ENCODE measurements at places on chromosomes 4 and X. TPM values are rescaled to one million over a fixed set of nuclear protein-coding genes. Genes with fewer than 3 reads are reported as not detected.

DNA sequence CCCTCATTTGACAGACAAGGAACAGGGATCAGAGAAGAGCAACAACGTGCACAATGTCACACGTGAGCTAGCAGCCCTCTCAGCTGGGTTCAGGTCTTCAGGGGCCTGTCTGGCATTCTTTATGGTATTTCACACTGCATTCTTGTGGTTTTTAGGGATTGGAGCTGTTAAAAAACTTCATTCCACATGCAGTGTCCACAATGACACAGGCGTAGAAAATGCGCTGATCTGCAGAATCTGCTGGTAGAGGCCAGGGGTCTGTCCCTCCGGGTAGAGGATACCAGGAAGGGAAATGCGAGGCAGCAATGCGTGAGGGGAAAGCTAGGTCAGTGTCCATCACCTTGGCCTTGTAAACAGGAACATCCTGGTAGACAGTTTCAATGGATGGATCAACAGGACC lies 36.6 kb downstream of the MAP7D3 start:
- no peak overlapping the region for H3K4me3 ChIP-seq
- peak overlapping the region; percentile 26 for H3K27ac ChIP-seq
- no peaks in the 10 kb centered on the region for H3K27me3 ChIP-seq
- no peaks in the 10 kb centered on the region for H3K36me3 ChIP-seq
- DNase-seq = no peak

- H3K4me3 ChIP-seq = no peak overlapping the region
- no peak overlapping the region for H3K27ac ChIP-seq
- H3K36me3 ChIP-seq = no peaks in the 10 kb centered on the region
- no peaks in the 10 kb centered on the region for H3K4me1 ChIP-seq
- no peak for DNase-seq
These were observed 12.1 kb downstream of the PABPC4L start for GRCh38 chr4:134189480-134189879.

DNA sequence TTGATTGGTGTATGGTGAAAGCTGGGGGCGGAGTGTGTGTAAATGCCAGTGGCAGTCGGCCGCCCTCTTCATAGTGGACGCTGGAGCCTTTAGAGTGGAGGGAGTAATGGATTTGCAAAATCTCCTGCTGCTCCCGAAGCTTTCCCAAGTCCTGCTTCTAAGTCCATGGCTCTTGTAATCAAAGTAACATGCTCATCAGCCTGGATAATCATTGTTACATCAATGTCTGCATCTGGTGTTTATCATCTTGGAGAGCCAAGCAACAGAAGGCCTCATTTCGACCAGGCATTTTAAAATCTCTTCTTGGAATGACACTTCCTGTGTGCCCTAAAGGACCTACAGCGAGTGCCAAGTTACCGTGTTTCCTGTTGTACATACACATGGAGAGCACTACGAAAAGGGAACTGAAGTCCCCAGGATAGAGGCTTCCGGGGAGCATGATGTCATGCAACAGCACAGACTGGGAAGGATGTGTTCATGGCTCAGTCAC lies 32.2 kb downstream of the UNC5C start:
- no peaks in the 10 kb centered on the region for H3K27me3 ChIP-seq
- no peak overlapping the region for H3K27ac ChIP-seq
- no peaks in the 10 kb centered on the region for H3K4me1 ChIP-seq
- H3K36me3 ChIP-seq = no peaks in the 10 kb centered on the region
- H3K4me3 ChIP-seq = no peak overlapping the region

Gene STAP1
- 0.90 TPM for total RNA-seq

DNA sequence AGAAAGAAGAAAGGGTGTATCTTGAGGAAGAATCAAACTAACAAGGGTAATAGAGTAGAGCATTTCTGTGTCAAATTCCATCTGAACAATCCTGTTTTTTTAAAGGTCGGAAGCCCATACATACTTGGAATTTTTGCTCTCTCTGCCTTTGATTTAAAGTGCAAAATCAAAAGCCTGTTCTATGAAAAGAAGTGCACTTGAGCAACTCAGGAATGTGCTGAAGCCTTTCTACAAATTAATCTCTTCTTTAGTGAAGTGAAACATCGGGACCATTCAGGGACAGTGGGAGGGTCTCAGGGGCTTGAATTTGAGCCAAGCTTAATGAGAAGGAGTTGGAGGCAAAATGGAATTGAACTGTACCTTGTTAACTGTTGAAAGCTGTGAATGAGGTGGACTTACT lies 1008.5 kb upstream of the LCORL start:
- no peaks in the 10 kb centered on the region for H3K4me1 ChIP-seq
- no peak overlapping the region for H3K27ac ChIP-seq
- no peaks in the 10 kb centered on the region for H3K36me3 ChIP-seq
- H3K27me3 ChIP-seq = no peaks in the 10 kb centered on the region

Gene TRIM60
- not detected for total RNA-seq

DNA sequence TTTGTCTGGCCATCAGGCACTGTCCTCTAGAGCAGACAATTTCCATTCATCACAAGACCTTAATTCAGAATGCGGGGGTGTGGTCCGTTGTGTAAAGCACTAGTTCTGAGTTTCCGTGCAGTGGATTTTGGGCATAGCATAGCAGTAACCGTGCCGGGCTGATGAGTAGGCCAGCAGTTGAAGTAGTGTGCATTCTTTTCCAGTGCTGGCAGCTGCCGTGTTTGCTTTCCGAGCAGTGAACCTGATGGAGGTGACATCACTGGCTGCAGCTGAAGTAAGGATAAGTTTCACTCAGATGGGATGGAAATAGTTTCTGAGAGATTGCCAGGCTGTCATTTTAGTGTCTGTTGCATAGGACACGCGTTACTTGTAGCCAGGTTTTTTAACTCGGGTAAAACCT lies 107.0 kb upstream of the STIM2 start:
- H3K36me3 ChIP-seq = no peaks in the 10 kb centered on the region
- H3K4me1 ChIP-seq = no peaks in the 10 kb centered on the region
- no peak overlapping the region for H3K27ac ChIP-seq
- H3K4me3 ChIP-seq = no peak overlapping the region
- no peak for DNase-seq
- no peaks in the 10 kb centered on the region for H3K27me3 ChIP-seq

Gene TKTL2
- 0.07 TPM for total RNA-seq

GRCh38 chr4:47876310-47876709 lies 38.1 kb downstream of the NFXL1 start:
- H3K4me1 ChIP-seq = no peaks in the 10 kb centered on the region
- H3K27ac ChIP-seq = no peak overlapping the region
- no peak overlapping the region for H3K4me3 ChIP-seq

DNA sequence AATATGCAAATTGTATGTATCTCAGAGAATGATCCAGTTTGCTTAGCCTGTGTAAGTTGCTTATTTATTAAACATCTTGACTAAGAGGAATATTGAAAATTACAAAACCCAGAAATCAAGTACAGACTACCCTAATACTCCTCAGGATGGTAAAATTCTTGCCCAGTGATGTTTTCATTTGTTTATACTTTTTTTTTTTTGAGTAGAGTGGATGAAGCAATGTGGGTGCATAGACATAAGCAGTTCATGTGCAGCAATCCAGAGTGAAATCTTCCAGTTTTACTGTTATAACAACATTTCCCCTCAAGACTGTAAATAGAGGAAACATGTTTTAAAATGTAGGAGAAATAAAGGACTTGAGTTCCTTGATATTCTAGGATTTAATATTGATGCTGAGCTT lies 4.7 kb downstream of the GLRB start:
- DNase-seq = no peak
- no peaks in the 10 kb centered on the region for H3K36me3 ChIP-seq
- no peaks in the 10 kb centered on the region for H3K4me1 ChIP-seq
- H3K4me3 ChIP-seq = no peak overlapping the region
- H3K27ac ChIP-seq = no peak overlapping the region

- no peak overlapping the region for H3K27ac ChIP-seq
- H3K36me3 ChIP-seq = no peaks in the 10 kb centered on the region
- no peaks in the 10 kb centered on the region for H3K27me3 ChIP-seq
- H3K4me1 ChIP-seq = no peaks in the 10 kb centered on the region
- DNase-seq = no peak
These were observed 53.7 kb upstream of the PRRG3 start for GRCh38 chrX:151641564-151641963.

Gene FATE1
- total RNA-seq = not detected

Gene FAAH2
- 4.8 TPM for total RNA-seq

DNA sequence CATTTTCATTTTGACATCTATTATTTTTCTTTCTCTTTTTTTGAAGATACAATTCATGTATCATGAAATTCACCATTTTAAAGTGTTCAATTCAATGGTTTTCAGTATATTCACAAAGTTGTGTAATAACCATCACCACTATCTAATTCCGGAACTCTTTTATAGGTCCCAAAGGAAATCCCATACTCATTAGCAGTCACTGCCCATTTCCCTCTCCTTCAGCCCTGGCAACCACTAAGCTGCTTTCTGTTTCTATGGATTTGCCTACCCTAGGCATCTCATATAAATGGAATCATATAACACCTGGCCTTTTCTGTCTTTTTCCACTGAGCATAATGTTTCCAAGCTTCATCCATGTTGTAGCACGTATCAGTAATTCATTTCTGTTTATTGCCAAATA lies 3.2 kb upstream of the FGF2 start:
- H3K4me3 ChIP-seq = no peak overlapping the region
- H3K27me3 ChIP-seq = no peaks in the 10 kb centered on the region
- H3K27ac ChIP-seq = no peak overlapping the region
- DNase-seq = no peak
- no peaks in the 10 kb centered on the region for H3K36me3 ChIP-seq
- H3K4me1 ChIP-seq = no peaks in the 10 kb centered on the region

All from uterus (tissue), 4 donors.